ENCODE measurements at places on chromosomes 5 and 9.

DNA sequence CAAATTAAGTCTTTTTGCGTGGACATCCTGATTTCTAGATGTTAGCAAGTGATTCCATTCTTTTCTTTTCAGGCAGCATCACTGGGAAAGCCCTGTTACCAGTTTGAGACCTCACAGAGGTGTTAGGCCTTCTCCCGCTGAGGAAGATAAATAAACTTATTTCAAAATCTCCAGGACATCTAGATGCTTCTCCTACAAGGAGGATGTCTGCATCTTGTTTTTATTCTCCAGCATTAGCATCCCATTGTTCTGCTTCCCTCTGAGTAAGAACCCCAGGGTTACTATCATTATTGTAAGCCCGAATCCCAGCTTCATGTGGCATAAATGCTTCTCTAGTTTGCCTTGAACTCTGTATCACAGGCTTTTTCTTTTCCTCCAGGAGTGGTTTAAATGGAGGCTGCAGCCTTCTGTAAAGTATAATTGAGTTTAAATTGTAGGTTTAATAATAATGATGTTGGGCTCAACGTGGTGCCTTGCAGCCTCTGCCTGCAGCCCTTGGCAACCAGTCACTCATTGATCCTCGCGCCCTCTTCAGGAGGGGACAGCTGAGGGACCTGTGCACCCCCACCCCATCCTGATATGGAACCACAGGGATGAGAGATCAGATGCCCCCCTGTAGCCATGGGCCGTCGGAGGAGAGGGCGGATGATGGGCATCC, 114.9 kb downstream of the PDZD2 start:
- no peak for DNase-seq

DNA sequence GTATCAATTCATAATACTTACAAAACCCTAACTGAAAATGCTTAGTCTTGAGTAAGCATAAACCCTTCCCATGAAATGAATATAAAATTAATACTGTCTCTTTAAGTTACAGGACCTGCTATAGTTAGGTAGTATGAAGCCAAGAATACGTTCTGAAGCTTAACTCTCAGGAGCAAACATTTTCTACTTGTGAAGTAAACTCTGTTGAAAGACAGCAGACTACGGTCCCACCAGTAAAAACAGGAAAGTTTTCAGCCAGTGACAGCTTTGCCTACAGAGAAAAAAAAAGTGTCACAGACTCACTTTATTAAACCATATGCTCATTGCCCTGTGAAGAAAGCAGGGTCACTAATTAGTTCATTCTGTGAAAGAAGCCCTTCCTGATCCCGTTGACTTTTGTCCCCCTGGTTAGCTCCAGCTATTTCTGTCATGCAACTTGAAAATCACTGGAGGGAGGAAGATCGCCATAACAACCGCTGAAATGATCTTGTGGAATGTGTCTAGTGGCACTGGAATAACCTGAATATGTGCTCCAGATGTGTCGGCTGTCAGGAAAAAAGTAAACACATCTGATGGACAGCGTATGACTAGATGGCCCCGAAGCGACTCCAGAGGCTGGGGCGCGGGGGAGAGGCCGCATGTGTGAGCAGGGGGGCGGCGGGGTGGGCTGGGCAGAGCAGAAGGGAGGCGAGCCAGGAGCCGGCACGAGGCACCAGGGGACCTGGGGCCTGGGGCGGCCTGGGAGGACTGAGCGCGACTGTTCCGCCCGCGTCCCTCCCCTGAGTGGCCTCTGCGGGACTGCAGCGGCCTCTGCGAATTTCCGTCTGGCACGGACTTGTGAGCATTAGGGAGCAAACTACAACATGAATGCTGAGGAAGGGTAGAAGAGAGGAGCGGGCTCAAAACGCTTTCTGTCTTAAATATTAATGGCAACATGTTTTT, 41.9 kb downstream of the BNC2 start:
- DNase-seq, result no peak

GRCh38 chr9:90099262-90099963, 494.6 kb downstream of the GADD45G start:
- no peak for DNase-seq

DNA sequence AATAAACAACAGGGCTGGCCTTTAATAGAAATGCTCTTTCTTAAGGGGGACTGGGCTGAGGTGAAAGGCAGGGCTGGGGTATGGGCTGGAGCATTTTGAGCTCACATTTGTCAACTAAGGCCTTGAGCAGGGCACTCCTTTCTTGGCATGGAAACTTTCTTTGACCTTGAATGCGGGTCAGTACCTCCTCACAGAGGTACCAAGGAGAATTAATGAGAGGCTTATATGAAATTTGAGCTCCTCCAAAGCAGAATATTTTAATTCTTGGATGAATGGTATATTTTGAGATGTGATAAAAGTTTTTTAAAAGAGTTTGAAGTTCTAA, 3.1 kb downstream of the CYSTM1 start:
- DNase-seq, result no peak

GRCh38 chr5:72847989-72848473, 31.6 kb downstream of the TNPO1 start:
- peak; percentile 63 for DNase-seq

GRCh38 chr5:181173027-181173419, 25.6 kb downstream of the OR2V2 start:
- no peak for DNase-seq

GRCh38 chr5:19630876-19631275, 357.1 kb downstream of the CDH18 start:
- DNase-seq, result no peak

GRCh38 chr9:14687042-14687719, 6.1 kb downstream of the ZDHHC21 start:
- DNase-seq, result no peak

DNA sequence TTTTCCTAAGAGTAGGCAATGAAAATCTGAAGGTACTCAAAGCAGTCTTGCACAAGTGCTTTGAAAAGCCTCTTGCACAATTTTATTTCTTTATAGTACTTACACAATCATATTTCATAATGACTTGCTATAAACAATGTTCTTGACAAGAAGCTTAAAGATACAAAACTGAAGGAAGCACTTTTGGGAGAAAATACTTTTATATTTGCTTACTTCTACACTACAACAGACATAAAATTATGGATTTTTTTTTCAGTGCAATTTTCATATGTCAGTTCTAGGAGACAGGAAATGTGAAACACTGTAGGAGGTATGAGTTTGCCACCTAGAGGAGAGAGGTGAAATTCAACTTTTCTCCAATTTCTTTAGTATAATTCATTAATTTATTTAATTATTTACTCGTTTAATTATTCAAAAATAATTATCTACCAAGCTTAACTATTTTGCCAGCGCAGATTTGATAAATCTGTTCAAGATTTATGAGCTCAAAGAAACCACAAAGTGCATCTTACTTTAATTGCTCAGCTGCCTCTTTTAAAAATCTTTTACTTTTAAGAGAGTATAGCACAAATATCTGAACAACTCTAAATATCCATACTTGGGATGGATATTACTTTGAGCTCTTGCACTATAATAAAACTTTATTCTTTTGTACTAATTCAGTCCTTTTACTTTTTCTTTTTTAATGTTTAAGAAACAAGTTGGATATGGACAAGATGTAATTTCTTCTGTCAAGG, 29.0 kb upstream of the CDKN2B start:
- DNase-seq, result no peak

GRCh38 chr5:39919876-39920275, 495.1 kb upstream of the DAB2 start:
- no peak for DNase-seq

DNA sequence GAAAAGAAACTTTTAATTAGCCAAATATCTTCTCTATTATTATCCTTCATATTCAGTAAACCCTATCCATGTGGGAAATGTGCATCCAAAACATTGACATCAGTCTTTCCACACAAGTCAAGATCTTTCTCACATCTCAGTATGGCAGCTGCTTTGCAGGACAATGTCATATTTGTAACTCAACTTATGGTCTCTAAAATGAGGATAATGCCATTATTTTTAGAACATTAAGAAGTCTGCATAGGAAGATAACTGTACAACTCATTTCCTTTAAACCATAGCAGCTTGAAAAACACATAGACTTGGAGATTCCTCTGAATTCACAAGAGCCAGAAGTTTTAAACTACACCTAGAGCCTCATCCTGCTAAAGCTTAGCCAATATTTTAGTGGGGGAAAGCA, 43.7 kb downstream of the MCTP1 start:
- no peak for DNase-seq

GRCh38 chr5:138946241-138946623, 71.1 kb upstream of the LRRTM2 start:
- no peak for DNase-seq

- no peak for DNase-seq
These were observed 71.4 kb downstream of the OTULIN start for GRCh38 chr5:14735944-14736343.

GRCh38 chr9:633461-633860, 208.0 kb upstream of the DMRT1 start:
- DNase-seq, result no peak

GRCh38 chr5:57429513-57430120, 53.0 kb downstream of the ACTBL2 start:
- no peak for DNase-seq
